Left ventricle myocardium superior (tissue), 1 donor: ENCODE measurements at places on chromosomes 5 and 9. TPM values are rescaled to one million over a fixed set of nuclear protein-coding genes. Genes with fewer than 3 reads are reported as not detected.

FBP2 gene
- not detected for total RNA-seq

ANKRD34B gene
- total RNA-seq, result not detected

DNA sequence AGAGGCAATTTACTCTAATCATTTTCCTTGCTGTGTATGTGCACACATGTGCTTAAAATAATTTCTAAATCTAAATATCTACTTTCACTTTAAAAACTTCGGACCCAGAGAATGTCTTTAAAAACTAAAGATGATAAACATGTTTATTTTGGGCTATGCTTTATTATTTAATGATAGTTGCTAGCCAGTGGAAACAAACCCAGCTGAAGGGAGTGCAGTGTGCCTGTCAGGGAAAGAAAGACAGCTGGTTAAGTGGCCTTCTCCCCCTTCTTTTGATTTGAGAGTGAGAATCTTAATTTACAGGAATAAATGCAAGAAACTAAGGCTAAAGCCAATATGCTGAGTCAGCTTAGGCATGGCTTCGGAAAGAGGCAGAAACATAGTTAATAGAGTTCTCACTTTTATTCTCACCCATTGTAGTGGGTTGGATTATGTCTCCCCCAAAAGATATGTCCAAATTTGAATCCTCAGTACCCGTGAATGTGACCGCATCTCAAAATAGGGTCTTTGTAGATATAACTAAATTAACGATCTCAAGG lies 111.4 kb downstream of the DCP2 start:
- no peak for DNase-seq

IRX1 gene
- not detected for total RNA-seq

GRCh38 chr5:21237461-21237860 lies 1249.5 kb upstream of the CDH18 start:
- no peak for DNase-seq

- DNase-seq, result no peak
Measured at GRCh38 chr9:115597330-115597895, 479.5 kb upstream of the TNC start.
